Tibial nerve (tissue), 4 donors: ENCODE measurements at places on chromosomes 5 and 9. TPM values are rescaled to one million over a fixed set of nuclear protein-coding genes. Genes with fewer than 3 reads are reported as not detected.

- no peak for DNase-seq
Observed at GRCh38 chr9:14967450-14968321, 57.5 kb upstream of the FREM1 start.

DNA sequence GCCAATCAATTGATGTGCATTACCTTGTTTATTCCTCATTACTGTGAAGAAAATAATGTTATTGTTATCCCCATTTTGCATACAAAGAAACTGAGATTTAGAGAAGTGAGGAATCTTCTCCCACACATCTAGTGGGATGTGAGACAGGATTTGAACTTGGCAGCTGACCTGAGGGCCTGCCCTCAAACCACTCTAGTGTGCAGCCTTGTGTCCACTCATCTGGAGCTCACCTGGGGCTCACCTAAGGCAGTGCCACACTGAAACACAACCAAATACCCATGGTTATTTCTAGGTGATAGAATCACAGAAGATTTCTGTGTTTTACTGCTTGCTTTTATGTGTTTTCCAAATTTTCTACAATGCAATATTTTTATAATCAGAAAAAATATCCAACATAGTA is 94.7 kb upstream of the SAP30L start:
- DNase-seq, result no peak

GRCh38 chr5:5220901-5221631 is 80.9 kb downstream of the ADAMTS16 start:
- no peak for DNase-seq

LAMC3 gene
- total RNA-seq, result not detected

HAVCR1 gene
- total RNA-seq, result not detected

NIM1K gene
- total RNA-seq, result 2.5 TPM

IL5 gene
- total RNA-seq, result not detected
